ENCODE measurements at places on chromosomes 4 and X.
A peak's percentile ranks its signal among the peaks of the same experiment; 100 is the strongest.

DNA sequence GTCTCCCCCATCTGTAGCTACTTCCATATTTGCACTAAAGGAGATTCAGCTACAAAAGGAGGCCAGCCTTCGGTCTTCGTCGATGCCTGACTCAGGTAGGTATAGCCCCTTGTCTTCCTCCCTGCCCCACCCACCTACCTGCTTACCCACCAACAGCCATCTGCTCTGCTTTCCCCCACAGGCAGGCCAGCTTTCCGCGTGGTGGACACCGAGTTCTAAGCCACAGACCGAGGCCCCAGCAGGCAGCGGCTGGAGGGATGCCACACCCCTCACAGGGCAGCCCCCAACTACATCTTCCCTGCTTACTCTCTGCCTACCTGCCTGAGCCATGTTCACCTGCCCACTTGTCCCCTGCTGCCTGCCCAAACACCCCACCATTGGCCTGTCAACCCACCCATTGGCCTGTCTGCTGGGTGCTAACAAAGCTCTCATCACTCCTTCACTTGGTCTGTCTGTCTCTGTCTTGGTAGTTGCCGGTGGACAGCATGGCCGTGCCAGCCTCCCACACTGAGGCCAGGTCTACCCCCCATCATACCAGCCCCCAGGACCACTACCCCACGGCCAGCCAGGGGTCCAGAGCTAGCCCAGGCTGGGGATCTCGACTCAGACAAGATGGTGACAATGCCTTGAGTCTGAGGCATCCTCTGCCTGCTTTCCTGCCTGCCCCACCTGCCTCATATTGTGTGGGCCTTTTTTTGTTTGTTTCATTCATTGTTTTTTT is 4.1 kb upstream of the USP11 start:
- DNase-seq: no peak

DNA sequence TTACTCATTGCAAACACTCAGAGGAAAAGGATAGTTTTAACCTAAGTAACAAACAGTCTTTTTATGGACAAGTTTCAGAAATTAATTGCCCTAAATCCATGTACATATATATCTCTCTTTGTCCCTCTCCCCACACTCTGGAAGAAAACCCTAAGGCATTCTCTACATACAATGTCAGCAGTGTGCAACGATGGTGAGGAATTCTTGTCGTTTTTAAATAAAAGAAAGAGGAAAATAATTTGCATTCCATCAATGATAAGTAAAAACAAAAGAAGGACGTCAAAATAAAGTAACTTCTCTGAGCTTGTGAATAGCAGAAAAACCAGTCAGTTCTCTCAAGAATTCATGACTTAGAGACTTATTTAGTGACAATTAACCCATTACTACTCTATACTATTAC is 550.5 kb upstream of the DIPK2B start:
- no peak for DNase-seq

- no peak for DNase-seq
Measured at GRCh38 chrX:70052895-70053615, 3.3 kb upstream of the AWAT2 start.

- DNase-seq: peak; percentile 43
Measured at GRCh38 chr4:119627267-119628255, 1.0 kb downstream of the PDE5A start.

DNA sequence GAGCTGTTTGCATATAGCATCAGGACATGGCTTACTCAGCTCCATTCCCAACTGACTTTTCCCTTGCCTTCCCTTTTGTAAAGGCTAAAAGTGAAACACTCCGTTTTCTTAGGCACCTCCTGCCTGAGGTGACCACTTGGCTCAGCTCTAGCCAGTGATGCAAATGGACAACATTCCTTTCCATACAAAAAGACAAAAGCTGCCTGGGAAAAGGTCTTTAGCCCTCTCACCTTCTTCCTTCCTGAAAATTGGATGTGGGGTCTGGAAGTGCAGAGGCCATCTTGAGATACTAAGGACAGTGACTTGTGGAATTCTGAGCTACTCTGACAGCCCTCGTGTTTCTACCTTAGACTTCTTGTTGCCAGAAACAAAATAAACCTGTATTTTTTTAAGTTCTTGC is 27.7 kb upstream of the SFRP2 start:
- DNase-seq: no peak

GRCh38 chr4:162837679-162838078 is 329.0 kb downstream of the NAF1 start:
- no peak for DNase-seq

- DNase-seq: no peak
Measured at GRCh38 chr4:139958739-139959098, 195.3 kb downstream of the MAML3 start.

- DNase-seq: no peak
Measured at GRCh38 chrX:3548765-3549391, 164.6 kb downstream of the PRKX start.

GRCh38 chrX:130413415-130413814 is 11.6 kb downstream of the RBMX2 start:
- no peak for DNase-seq

- DNase-seq: no peak
Measured at GRCh38 chrX:45011131-45011530, 138.1 kb downstream of the KDM6A start.

- DNase-seq: no peak
Measured at GRCh38 chr4:12555011-12555410, 929.1 kb downstream of the RAB28 start.

GRCh38 chrX:124217304-124218251 is 114.9 kb upstream of the TEX13D start:
- DNase-seq: peak; percentile 71

GRCh38 chr4:137156054-137156453 is 376.2 kb downstream of the PCDH18 start:
- no peak for DNase-seq

All from CD4-positive, alpha-beta T cell treated with Interleukin-2 at 100 ng/mL for 4 hours (primary cell).